ENCODE measurements at places on chromosomes 11 and 22. TPM values are rescaled to one million over a fixed set of nuclear protein-coding genes. Genes with fewer than 3 reads are reported as not detected.

DNA sequence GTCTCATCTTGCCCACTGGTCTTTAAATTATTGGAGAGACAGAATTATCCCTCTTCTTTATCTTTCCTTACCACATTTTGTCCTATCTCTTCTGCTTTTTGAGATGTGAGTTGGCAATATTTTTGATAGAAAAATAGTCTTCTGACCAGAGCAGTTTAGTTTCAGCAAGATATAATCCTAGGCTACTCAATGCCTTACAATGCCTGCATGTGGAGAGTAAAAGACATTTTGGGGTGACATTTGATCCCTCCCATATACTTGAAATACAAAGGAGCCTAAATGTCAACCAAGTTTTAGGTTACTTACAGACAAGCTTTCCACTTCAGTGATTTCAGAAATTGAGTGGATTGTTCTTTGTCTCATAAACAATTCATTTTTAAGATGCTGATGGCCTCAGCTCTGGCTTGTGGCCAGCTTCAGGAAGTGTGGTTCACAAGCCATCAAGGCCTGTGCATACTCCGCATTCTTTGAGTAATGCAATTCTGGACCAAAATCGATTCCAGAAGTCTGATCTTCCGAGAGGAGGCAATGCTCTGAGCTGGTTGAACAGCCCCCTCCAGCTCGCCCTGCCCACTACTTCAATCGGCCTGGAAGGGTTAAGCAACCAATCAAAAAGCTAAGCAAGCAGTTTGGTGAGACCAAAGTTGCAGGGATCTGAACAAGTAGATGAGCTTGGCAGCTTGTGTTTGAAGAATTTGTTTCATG is 274.4 kb downstream of the BLID start:
- no peaks in the 10 kb centered on the region for H3K36me3 ChIP-seq
- no peak overlapping the region for H3K27ac ChIP-seq
- no peaks in the 10 kb centered on the region for H3K4me1 ChIP-seq
- no peak for DNase-seq

GRCh38 chr22:26169315-26170111 is at the start of gene SEZ6L:
TSS of gene SEZ6L (plus strand) at chr22:26169462. CDS start at chr22:26169670, 208 bp downstream.
- H3K27me3 ChIP-seq = peaks cover 11% of the 10 kb centered on the region
- H3K4me3 ChIP-seq = no peak within 1 kb of the TSS
- H3K27ac ChIP-seq = no peak within 1 kb of the TSS

- no peaks in the 10 kb centered on the region for H3K36me3 ChIP-seq
- no peaks in the 10 kb centered on the region for H3K27me3 ChIP-seq
- no peak for DNase-seq
- no peaks in the 10 kb centered on the region for H3K4me1 ChIP-seq
- no peak within 1 kb of the TSS for H3K4me3 ChIP-seq
Observed at GRCh38 chr22:31139866-31140716, at the start of gene PLA2G3. TSS of gene PLA2G3 (minus strand) at chr22:31140508. CDS start at chr22:31140354, 154 bp downstream.

DNA sequence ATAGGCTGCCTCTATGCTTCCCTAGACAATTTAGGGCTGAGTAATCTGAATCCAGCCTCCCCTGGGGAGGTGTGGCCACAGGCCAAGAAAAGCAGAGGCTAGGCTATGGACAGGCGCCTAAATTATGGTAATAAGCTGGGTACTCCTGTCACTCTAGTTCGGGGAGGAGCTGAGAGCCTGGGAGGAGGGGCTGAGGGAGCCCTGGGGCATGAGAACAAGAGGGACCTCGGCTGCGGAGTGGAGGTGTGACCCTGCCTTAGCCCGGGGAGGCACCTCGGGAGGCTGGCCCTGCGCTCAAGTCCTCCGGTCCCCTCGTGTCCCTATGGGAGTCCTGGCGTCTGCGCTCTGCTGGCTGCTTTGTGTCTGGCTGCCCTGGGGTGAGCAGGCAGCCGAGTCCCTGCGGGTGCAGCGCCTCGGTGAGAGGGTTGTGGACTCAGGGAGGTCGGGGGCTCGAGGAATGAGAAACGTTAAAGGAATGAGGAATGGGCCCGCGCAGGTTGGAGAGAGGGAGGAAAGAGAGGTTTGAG is at the start of gene OTOG:
Gene OTOG, plus strand, starts transcription at position 209 of the 527 bp plus-strand sequence. Its CDS starts 114 bp downstream, at position 323.
- DNase-seq = no peak
- peaks cover 24% of the 10 kb centered on the region for H3K4me1 ChIP-seq
- H3K27ac ChIP-seq = no peak within 1 kb of the TSS
- H3K4me3 ChIP-seq = no peak within 1 kb of the TSS
- H3K27me3 ChIP-seq = no peaks in the 10 kb centered on the region
- H3K36me3 ChIP-seq = no peaks in the 10 kb centered on the region

GRCh38 chr11:46835897-46836296 is 10.2 kb downstream of the CKAP5 start:
- no peak overlapping the region for H3K27ac ChIP-seq
- no peak overlapping the region for H3K4me3 ChIP-seq
- H3K36me3 ChIP-seq = no peaks in the 10 kb centered on the region
- H3K27me3 ChIP-seq = no peaks in the 10 kb centered on the region

DNA sequence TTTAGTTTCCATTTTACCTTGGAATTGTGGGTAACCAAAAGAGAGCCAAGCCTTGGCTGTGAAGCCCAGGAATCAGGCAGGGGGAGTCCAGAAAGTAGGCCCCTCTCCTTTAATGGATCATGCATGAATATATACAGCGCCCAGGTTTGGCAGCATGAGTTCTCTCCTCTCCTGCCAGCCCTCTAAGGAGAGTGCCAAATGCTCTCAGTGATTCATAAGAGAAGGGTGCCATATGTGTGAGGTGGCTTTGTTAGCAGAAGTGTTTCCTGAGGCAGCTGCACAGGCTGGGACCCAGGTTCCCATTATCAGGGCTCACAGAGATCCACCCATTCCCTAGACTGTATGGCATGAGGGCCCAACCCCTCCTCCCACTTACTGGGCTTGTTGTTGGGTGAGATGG is 52.3 kb upstream of the SCUBE2 start:
- no peak overlapping the region for H3K27ac ChIP-seq
- H3K36me3 ChIP-seq = peaks cover 15% of the 10 kb centered on the region
- H3K4me3 ChIP-seq = no peak overlapping the region
- peaks cover 20% of the 10 kb centered on the region for H3K4me1 ChIP-seq

GRCh38 chr11:35841733-35842132 is 102.1 kb upstream of the LDLRAD3 start:
- no peak for DNase-seq
- no peaks in the 10 kb centered on the region for H3K36me3 ChIP-seq
- H3K27ac ChIP-seq = no peak overlapping the region
- no peaks in the 10 kb centered on the region for H3K4me1 ChIP-seq

- H3K36me3 ChIP-seq = no peaks in the 10 kb centered on the region
- H3K27ac ChIP-seq = no peak overlapping the region
- H3K4me3 ChIP-seq = no peak overlapping the region
- no peak for DNase-seq
- no peaks in the 10 kb centered on the region for H3K4me1 ChIP-seq
- H3K27me3 ChIP-seq = no peaks in the 10 kb centered on the region
Observed at GRCh38 chr11:77267962-77268361, 33.5 kb downstream of the GDPD4 start.

GRCh38 chr11:26964339-26964738 is 29.6 kb upstream of the FIBIN start:
- H3K36me3 ChIP-seq = no peaks in the 10 kb centered on the region
- no peaks in the 10 kb centered on the region for H3K27me3 ChIP-seq
- H3K4me3 ChIP-seq = no peak overlapping the region
- no peak overlapping the region for H3K27ac ChIP-seq
- DNase-seq = no peak

DNA sequence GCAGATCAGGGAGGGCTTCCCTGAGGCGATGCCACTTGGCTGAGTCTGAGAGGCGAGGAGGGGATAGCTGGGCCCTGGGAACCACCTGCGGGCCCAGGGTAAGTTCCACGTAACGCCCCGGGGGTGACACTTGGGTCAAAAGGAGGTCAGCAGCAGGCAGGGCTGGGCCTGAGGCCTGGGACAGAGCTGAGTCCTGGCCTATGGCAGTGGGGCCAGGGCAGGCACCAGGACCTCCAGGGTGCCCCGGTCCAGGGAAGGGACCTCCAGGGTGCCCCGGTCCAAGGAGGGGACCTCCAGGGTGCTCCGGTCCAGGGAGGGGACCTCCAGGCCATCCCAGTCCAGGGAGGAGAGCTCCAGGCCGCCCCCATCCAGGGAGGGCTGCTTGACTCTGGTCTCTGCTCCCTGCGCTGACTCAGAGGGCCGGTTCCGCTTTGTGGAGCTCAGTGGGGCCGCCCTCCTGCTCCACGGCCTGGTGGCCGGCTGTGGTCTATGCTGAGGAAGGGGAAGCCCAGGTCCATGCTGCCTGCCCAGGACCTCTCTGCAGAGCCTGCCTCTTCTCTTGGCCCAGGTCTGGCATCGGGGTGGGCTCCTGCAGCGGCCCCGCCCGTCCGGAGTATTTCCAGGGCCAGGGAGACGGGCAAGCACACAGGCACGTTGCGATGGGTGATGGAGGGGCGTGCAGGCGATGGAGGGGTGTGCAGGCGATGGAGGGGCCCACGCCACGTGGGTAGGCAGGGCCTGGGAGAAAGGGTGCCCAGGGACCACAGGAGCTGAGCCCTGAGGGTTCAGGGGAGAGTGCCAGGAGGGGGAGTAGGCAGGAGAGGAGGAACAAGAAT is 19.5 kb upstream of the WNT7B start:
- no peak overlapping the region for H3K4me3 ChIP-seq
- no peaks in the 10 kb centered on the region for H3K36me3 ChIP-seq
- no peaks in the 10 kb centered on the region for H3K27me3 ChIP-seq
- no peaks in the 10 kb centered on the region for H3K4me1 ChIP-seq

DNA sequence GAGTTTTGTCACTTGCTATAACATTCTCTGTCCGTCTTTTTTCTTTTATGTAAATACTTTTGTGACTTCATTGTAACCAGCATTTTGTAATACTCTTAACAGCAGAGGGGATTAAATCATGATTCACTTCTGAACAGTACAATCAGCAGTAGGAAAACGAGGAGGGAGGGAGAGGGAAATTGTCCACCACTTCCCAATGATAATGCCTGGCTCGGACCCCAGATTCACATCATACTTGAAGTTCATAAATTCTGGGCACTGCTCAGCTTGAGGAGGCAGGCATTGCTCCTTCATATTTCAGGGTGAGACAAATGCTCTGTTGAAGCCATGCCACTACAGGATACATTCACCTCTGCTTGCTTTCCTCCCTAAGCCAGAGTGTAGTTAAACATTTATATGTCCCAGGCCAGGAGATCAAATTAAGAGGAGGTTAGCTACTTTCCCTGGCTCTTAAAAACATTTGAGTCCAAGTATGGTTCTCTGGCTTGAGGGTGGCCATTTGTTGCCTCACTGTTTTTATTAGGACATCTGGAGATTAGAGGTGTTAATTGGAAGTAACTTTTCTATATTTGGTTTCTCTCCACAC is 129.0 kb upstream of the LDLRAD3 start:
- H3K4me1 ChIP-seq = no peaks in the 10 kb centered on the region
- H3K27me3 ChIP-seq = no peaks in the 10 kb centered on the region
- no peak overlapping the region for H3K4me3 ChIP-seq
- no peak for DNase-seq
- H3K27ac ChIP-seq = no peak overlapping the region
- no peaks in the 10 kb centered on the region for H3K36me3 ChIP-seq

- no peak for DNase-seq
- 0 out of 2 replicates have a peak, but pooled peaks cover 2% of the 10 kb centered on the region for H3K4me1 ChIP-seq
Observed at GRCh38 chr11:67615728-67616430, 9.1 kb downstream of the NDUFV1 start.

DNA sequence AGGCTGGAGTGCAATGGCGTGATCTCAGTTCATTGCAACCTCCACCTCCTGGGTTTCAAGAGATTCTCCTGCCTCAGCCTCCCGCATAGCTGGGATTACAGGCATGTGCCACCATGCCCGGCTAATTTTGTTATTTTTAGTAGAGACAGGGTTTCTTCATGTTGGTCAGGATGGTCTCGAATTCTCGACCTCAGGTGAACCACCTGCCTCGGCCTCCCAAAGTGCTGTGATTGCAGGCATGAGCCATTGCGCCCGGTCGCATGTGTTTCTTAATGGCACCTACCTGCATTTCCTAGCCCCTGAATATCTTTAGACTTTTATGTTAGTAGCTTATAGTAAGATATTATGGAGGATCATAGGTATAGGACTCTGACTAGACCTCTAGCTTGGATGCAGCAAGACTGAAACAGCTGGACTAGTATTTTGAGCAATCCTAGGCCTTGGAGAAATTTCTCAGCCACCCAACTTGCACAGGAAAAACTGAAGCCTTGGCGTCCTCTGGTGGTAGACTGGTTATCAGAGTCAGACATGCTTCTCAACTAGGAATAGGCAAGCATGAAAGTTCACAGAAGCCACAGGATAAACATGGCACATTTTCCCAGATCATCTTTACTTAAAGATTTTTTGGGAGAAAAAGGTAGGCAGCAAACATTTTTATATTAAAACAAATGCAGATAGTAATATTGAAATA is 22.7 kb upstream of the C1QTNF4 start:
- no peaks in the 10 kb centered on the region for H3K27me3 ChIP-seq
- H3K4me1 ChIP-seq = no peaks in the 10 kb centered on the region
- peak; percentile 21 for DNase-seq
- H3K27ac ChIP-seq = no peak overlapping the region

DNA sequence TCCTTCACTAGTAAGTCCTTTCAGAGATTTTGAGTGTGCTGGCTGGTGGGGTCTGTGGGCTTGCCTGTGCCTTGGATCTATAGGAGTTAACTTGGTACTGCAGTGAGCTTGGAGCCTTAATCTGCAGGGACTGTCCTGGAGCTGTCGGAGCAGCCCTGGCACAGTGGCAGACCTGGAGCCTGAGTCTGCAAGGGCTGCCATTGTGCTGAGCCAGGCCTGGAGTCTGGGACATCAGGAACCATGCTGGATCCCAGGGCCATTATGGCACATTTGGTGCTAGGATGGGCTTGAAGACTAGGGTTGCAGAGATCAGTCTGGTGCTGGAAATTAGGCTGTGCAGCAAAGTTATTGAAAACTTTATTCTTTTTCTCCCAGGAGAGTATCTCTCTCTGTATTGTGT is 665.4 kb downstream of the METTL15 start:
- no peaks in the 10 kb centered on the region for H3K36me3 ChIP-seq
- DNase-seq = no peak
- H3K27me3 ChIP-seq = no peaks in the 10 kb centered on the region
- H3K27ac ChIP-seq = no peak overlapping the region
- no peaks in the 10 kb centered on the region for H3K4me1 ChIP-seq
- H3K4me3 ChIP-seq = no peak overlapping the region

- H3K4me1 ChIP-seq = no peaks in the 10 kb centered on the region
- no peaks in the 10 kb centered on the region for H3K27me3 ChIP-seq
- H3K4me3 ChIP-seq = no peak overlapping the region
Observed at GRCh38 chr11:102287964-102288724, 29.1 kb upstream of the BIRC3 start.

GRCh38 chr11:7636350-7636749 is 37.0 kb downstream of the CYB5R2 start:
- DNase-seq = no peak
- H3K36me3 ChIP-seq = no peaks in the 10 kb centered on the region
- no peaks in the 10 kb centered on the region for H3K27me3 ChIP-seq
- no peak overlapping the region for H3K4me3 ChIP-seq
- H3K27ac ChIP-seq = no peak overlapping the region

Gene PRG3
- not detected for total RNA-seq

Gene MS4A12
- not detected for total RNA-seq

Gene EWSR1
- total RNA-seq = 335 TPM

Gene TH
- not detected for total RNA-seq

Gene CD3D
- total RNA-seq = 1.0 TPM

Gene OR52L1
- total RNA-seq = not detected

Gene BAIAP2L2
- 1.0 TPM for total RNA-seq

Gene CSNK2A3
- 2.0 TPM for total RNA-seq

Gene PAMR1
- total RNA-seq = not detected

Gene CCDC73
- total RNA-seq = not detected
